ENCODE measurements at places on chromosomes 5 and 9. TPM values are rescaled to one million over a fixed set of nuclear protein-coding genes. Genes with fewer than 3 reads are reported as not detected.
A peak's percentile ranks its signal among the peaks of the same experiment; 100 is the strongest.

GRCh38 chr9:16333691-16334090, 536.8 kb downstream of the BNC2 start:
- no peak for DNase-seq

- peak; percentile 55 for DNase-seq
Measured at GRCh38 chr9:75185585-75186170, 97.4 kb downstream of the OSTF1 start.

GRCh38 chr5:139468421-139468931, 2.3 kb upstream of the SMIM33 start:
- no peak for DNase-seq

DNA sequence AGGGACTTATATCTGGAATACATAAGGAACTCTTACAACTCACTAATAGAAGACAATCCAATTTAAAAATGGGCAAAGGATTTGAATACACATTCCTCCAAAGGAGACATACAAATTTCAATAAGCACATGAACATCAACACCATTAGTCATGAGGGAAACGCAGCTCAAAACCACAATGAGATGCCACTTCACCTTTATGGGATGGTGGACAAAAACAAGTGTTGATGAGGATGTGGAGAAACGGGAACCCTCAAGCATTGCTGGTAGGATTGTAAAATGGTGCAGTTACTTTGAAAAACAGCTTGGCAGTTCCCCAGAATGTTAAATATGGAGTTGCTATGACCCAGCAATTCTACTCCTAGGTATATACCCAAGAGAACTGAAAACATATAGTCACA, 72.7 kb upstream of the IER5L start:
- DNase-seq, result no peak

DNA sequence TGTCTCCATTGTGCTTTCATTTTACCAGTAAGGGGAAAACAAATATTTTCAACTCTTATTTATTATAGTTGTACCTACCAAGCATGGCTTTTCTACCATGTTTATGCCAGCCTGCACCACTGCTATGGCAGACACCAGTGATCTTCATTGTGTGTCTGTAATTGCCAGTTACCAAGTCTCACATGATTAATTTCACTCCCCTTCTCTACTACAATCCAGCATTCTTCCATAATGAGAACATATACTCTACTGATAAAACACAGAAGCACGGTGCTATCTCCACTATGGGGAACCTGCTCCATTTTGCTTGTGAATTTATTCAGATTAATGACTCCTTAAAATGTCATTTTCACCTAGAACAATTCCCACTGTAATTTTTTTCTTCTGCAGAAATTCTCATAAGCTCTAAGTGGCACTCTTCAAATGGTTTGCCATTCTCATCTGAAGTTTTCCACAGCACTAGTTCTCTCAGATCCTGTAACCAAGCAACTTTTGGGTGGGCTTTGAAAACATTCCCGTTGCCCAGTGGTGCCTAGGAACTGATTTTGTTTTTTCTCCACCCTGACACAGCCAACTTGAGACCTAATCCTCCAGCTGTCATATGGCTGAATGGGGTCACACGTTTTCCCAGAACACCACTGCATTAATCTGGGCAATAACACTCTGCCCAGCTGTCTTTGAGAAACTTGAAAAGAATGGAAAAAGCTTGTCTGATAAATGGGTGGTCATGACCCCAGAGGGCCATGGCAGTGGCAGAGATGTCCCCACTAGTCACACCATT, 222.7 kb upstream of the RASEF start:
- no peak for DNase-seq

- DNase-seq, result no peak
Measured at GRCh38 chr9:92510747-92511146, 25.0 kb downstream of the ECM2 start.

- DNase-seq, result no peak
Measured at GRCh38 chr5:20601678-20602100, 613.7 kb upstream of the CDH18 start.

- no peak for DNase-seq
Measured at GRCh38 chr9:77876091-77876490, 155.5 kb downstream of the GNAQ start.

DNA sequence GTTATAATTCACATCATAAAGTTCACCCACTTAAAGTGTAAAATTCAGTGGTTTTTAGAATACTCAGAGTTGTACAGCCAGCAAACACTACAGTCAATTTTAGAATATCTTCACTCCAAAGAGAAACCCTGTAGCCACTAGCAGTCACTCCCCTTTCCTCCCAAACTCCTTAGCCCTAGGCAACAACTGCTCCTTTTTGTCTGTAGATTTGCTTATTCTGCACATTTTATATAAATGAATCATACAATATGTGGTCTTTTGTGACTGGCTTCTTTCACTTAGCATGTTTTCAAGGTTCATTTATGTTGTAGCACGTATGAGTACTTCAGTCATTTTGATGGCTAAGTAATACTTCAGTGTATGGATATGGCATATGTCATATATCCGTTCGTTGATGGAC, 38.7 kb downstream of the TGFBR1 start:
- DNase-seq, result no peak

DNA sequence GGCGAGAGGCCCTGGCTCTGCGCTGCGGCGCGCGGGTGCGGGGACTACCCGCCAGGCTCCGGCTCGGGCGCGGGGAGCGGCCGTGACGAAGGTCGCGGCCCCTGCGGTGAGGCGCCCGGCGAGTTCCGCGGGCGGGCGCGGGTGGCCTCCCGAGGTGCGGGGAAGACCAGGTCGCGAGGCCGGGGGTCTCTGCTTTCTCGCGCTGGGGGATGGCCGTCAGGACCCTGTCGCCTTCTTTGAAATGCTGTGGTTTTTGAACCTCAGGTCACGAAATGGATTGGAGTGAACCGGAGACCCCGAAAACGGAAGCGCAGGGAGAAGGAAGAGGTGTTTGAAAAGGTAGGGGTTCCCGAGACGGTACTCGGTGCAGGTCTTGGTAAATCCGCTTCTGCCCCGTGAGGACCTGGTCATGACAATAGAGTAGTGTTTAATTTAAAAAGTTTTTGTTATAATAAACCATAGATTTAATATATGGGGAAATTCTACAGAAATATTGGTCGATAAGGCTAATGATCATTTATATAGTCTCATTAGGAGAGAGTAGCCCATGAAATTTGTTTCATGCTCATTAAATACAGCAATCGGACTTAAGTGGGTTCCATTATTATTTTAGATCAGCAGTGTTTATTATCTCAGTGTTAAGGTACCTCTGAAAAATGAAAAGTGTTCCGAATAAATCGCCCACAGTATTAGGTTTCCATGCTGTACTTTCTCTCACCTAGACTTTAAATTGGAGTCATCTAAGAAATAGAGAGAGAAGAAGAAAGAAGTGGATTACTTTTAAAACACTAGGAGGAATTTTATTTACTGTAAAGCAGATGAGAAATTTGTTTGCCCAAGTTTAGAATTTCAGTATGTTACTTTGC, 279.0 kb downstream of the AOPEP start:
- no peak for DNase-seq

DNA sequence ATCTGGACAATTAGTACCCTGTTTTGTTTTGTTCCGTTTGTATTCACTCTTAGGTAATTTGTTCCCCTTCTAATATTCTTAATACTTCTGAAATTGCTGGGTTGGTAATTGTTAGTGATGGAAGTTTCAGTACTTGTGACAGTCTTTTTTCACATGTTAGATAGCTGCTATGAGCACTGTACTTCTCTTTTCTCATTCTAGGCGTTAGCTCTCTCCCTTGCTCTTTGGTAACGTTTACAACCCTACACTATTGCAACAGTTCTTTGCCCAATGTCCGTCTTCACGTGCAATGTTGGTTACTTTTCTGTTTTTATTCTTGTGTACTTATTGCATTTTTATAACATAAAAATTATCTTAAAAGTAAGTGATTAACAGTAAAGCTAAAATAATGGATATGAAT, 1509.0 kb downstream of the MAT2B start:
- no peak for DNase-seq

DNA sequence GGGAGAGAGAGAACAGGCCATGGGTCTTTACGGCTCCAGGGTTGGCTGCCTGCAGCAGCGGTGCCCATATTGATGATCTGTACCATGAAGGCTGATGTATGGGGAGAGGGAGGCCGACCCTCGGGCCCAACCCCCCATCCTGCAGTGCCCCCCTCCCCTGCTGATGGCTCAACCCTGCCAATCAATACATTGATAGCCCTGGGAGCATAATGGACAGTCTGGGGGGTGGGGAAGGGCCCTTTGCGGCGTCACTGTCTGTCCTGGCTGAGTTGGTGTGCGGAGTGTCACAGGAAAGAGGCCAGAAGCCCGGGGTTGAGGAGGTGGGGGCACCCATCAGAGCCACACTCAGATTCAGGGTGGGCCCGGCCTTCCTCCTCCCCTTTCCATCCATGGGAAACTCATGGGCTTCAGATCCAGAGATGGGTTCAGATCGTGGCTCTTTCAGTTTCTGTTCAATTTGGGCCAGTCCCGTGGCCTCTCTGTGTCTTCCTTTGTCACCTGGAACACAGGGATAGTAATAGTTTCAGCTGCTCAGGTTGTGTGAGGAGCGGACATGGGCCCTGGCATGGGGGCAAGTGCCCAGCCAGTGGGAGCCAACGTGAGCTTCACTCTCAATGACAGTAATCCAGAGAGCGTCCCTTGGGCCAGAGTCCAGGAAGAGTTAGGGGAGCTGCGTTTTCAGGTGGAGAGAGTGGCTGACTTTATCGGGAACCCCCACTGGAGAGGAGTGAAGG, 9.5 kb downstream of the FGF18 start:
- DNase-seq, result no peak

STK32A gene
- total RNA-seq, result not detected

SPATA31D4 gene
- total RNA-seq, result not detected

TAL2 gene
- not detected for total RNA-seq

LCN15 gene
- total RNA-seq, result not detected

PFN3 gene
- not detected for total RNA-seq

LRRTM2 gene
- total RNA-seq, result 0.23 TPM
